ENCODE measurements at places on chromosomes 16 and 17.

DNA sequence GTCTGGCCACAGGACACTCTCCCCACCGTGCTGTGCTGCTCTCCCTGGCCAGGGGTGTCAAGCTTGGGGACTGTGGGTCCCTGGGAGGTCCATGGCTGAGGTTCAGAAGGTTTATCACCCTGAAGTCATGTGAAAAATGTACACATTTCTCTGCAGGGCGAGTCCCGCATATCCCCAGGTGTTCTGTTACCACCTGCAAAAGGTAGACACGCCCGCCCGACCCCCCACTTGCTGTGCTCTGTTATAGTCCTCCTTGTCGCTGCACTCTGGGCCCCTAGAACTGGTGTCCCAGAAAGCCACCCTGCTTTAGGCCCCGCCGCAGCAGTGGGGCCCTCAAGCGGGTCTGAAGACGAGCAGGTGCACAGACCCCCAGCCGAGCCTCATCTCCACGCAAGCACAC is 11.8 kb downstream of the JPT2 start:
- DNase-seq = no peak

DNA sequence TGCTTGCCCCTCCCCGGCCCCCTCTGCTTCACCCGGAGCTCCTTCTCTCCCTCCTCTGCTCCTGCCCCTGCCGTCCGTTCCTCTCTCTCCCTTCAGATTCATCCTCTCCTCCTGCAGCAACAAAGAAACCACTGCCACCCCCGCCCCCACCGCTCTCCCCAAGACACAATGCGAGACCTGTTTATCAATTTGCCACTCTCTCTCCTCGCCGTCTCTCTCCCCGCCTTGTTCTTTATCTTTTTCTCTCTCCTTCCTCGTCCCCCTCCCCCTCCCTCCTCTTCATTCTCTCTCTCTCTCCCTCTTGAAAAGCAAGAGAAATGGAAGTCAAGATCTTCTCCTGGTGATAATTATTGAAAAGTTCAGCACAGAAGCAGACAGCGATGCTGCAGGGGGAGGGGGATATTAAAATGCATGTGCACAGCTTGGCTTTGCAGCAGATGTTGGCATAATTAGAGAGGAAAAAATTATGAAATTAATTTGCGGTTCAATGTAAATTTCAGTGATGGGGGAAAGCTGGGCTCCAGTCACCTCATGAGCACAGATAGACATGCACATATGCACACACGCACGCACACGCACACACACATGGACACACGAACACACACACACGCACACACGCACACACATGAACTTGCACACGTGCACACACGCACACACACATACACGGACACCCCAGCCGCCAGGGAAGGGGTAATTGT is 58.1 kb upstream of the CBFA2T3 start:
- DNase-seq = no peak

GRCh38 chr17:10907370-10907769 is 69.5 kb upstream of the PIRT start:
- DNase-seq = no peak

- DNase-seq = peak; percentile 43
Measured at GRCh38 chr17:60601447-60602384, 1.7 kb downstream of the PPM1D start.

DNA sequence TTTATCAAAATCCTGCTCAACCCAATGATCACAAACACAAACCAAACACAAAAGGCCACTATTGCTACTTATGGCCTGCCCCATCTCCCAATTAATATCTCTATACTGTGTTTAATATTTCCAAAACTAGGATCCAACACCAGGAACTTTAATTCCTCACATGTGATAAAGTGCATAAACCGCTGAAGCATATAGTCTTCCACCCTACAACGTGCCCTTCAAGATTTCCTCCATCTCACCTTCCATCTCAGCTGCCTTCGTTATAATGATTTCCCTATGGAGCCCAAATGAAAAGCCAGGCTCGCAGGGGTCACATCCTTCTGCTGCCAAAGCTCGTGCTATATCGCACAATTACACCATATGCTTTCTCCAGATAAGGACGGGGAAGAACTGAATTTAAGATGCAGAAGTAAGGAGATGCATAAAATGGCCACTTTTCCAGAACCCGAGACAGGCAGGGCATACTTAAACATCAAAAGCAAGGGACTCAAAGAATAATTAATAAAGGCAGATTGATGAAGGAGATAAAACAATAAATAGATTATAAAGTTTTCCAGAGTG is 1.8 kb downstream of the MYH10 start:
- no peak for DNase-seq

- DNase-seq = no peak
Measured at GRCh38 chr17:55748841-55749240, 2.0 kb upstream of the PCTP start.

Data from KG1 (cell line).